ENCODE measurements at places on chromosomes 12 and 14.

DNA sequence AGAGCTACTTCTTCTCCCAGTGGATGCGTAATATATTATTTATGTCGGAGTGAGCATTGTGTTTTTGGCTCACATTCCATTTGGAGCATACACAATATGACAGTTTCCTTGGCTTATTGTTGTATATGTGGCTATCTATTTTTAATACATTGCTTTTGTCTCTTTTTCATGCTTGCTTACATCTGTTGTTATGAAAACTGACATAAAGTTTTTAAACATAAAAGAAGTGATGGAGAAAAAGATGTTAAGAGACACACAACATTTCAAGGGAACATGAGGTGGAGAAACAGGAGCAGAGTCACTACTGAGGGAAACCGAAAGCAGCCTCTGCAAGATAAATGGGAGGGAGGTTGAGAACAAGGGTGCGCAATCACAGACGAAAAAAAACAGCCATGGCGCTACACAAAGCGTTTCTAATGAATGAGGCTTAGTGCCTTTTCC is 228.4 kb upstream of the NPAS3 start:
- no peak for DNase-seq

- no peak for DNase-seq
Measured at GRCh38 chr12:74317078-74317601, 220.5 kb upstream of the ATXN7L3B start.

DNA sequence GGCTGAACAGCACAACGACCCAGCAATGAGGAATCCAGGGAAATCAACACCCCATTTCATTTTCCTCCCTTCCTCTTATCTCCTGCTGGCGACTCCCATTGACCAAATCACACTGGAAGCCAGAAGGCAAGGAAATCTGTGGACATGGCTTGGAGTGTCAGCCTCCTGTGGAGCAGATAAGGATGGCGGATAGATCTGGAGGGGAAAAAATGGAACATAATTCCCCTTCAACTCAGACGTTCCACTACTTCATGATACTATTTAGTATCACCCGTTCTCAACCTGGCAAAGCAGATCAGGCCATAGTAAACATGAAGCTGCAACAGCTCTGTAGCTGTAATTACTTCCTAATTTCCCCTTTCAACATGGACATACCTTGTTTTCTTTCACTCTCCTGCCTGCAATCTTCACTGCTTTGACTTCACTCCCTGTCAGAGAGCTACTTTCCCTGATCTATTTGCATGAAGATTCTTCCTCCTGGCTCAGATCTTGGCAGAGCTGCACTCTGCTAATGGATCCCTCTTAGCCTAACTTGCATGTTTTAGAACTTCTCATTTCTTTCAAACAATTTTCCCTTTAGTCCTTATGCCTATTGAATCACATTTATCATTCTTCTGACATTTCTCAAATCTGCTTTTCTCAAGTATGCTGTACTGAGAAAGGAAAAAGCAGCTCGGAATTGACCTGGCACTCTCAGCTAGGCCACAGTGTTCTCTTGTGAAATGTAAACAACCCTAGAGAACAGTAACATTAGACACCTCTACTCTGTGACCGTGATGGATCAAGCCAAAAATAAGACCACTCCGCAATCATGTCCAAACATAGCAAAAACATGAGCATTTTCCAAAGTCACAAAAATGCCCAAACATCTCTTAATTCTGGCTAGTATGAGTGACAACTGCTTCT is 135.1 kb downstream of the ETNK1 start:
- DNase-seq = no peak

DNA sequence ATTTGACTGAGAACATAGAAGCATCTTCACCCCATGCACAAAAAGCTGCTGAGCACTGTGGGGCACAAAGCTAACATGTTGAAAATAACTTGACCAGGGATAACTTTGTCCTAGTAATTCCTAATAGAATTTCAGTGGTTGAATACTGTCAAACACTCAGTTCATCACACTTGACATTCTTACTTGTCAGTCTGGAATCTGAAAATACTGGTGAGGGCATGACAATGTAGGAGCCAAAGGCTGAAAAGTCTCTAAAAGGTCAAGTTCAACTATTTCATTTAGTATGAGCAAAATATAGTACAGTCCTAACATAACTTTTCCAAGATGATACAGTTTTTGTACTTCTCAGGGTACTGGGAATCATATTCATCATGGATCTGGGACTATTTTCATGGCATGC is 504.4 kb upstream of the LMO3 start:
- DNase-seq = no peak

- DNase-seq = no peak
Measured at GRCh38 chr14:94517641-94518257, 8.5 kb upstream of the SERPINA12 start.

GRCh38 chr14:83874662-83875061 is 1655.3 kb upstream of the FLRT2 start:
- DNase-seq = no peak

- no peak for DNase-seq
Measured at GRCh38 chr12:104740668-104741067, 217.4 kb downstream of the SLC41A2 start.

- no peak for DNase-seq
Measured at GRCh38 chr12:88556213-88556774, 24.0 kb downstream of the KITLG start.

GRCh38 chr12:46024099-46024498 is 33.7 kb upstream of the SCAF11 start:
- DNase-seq = no peak

DNA sequence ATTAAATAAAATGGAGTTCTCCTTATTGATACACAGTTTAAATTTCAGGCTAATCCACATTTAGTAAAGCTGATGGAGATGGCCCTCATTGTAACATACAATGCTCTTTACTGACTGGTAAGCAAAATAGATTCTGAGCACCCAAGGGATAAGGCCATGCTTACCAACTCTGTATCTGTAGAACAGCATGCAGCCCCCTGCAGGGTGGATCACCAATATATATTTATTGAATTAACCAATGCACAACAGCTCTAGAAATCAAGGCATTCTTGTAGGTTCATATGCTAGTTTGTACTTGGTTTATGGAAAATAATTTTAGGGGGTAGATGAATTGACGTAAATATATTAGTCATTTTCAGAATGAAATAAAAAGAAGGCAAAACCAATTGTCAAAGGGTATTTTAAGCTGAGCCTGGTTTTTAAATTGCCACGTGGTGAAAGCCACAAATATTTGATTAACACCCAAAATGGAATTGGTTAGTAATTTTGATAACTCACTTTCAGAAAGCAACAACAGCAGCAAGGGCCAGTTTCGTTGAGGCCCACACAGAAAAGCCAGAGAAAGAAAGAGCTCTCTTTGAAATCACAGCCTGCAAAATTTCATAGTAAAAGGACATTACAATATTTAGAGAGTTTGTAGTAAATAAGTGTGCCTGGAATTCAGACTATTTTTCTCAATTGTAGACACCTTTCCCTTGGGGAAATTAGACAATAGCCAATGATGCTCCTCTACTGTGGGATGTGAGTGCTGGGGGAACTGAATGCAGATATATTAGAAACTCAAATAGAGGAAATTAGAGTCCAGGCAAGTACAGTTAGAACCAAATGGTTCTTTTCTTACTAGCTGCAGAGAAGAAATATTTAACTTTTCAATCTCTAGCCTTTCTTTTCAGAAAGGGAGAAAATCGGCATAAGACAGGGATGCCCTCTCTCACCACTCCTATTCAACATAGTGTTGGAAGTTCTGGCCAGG is 216.2 kb upstream of the ABCD2 start:
- DNase-seq = no peak

DNA sequence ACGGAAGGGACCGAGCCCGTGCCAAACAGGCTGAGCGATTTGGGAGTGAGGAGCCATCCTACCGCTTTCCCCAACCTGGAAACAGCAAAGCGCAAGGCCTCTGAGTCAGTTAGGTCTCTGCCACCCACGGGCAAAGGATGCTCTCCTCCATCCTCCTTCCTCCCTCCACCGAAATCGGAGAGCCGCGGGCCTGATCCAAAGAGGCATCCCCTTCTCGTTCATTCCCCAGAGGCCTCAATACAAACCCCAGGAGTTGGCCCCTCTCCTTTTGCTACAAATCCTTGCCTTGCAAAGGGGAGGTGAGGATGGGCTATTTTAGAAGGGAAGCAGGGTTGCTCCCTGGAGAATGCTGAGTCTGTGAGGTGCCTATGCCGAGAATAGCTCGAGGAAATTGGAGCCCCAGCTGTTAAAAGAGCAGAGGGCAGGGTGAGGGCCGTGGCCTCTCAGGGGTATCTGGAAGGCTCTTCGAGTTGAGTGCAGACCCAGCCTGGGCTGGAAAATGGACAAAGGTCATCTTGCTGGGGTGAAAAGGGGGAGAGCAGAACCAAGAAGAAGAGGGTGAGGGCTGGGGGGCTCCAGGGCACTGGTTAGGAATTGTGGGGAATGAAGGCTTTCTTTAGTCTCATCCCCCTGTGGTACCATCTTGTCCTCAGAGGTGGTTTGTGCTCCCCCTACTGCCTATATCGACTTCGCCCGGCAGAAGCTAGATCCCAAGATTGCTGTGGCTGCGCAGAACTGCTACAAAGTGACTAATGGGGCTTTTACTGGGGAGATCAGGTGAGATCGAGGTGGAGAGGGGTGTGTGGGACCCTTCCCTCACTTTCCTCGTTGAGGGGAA is 1.1 kb downstream of the TPI1 start:
- DNase-seq = no peak

DNA sequence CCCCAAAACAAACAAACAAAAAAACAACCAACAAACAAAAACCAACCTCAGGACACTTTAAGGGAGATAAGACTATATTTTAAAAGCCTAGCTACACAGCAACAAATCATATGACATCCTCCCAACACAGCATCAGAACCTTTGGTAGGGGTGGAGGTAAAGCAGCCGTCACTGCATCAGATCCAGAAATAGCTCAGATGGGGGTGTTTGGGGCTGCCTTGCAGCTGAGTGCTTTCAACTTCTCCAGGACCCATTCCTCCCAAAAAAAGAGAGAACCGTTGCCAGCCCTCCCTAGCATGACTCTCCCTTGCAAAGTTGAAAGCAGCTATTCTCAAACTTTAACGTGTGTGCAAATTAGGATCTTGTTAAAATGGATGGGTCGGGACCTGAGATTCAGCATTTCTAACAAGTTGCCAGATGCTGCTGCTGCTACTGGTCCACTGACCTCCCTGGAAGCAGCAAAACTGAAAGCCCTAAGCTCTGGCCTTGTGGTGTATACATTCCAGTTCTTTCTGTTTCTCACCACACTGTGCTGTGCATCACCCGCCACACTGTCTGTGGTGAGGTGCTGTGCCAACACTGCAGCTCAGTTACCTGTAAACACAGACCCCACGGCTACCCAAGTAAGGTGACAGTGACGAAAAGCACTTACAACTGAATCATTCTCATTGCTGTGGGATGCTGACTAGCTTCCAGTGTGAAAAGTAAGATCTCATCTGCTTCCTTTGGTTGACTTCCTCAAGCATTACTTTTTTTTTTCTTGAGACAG is 54.0 kb downstream of the SLC38A1 start:
- no peak for DNase-seq

- no peak for DNase-seq
Measured at GRCh38 chr12:33423706-33424105, 15.9 kb downstream of the SYT10 start.

DNA sequence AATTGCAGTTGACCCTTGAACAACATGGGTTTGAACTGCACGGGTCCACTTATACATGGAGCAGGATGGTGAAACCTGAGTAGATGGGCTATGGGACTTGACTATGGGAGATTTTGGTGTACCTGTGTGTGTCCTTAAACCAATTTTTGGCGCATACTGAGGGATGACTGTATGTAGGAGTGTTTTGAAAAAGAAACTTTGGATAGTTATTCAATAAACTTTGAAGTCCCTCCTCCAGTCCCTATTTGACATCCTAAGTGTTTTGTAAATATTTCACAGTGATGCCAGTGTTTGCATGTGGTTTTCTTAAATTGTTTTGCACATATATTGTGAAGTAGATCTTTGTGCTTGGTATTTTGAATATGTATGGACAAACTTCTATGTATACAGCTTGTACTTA is 12.4 kb downstream of the KTN1 start:
- no peak for DNase-seq

DNA sequence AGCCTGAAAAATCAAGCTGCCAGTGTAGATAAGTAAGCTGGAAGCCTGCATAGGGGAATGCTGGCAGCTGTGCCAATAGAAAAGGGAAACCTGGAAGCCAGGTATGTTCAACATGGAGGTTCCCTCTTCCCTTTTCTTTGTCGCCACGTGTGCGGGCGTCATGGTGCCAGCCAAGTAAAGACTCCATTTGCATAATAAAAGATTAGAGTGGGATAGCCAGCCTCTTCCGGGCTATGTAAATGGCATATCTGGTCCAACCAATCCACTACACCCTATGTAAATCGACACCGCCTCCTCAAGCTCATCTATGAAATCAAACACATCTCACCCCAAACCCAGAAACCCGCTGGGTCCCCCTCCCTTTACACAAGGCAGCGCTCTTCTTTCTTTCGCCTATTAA is 5.6 kb upstream of the ADGRD1 start:
- DNase-seq = no peak

GRCh38 chr12:112331886-112332285 is 50.3 kb downstream of the HECTD4 start:
- no peak for DNase-seq

GRCh38 chr14:57392830-57393229 is 2.4 kb downstream of the NAA30 start:
- no peak for DNase-seq

DNA sequence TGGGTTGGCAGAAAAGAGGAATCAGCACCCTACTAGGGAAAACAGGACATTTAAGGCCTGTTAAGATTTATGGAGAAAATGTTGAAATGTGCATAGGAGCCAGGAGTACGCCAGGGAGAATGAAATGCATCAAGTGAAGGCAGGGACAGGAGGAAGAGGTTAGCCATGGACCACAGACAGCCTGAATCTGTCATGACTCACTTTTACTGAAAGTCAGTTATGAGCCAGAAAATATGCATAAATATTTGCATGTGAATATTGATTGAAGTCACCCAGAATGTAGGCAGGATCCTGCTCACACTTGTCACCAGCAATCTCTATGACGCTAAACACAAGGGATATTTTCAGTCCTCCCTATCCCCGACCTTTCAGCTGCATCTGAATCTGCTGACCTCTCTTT is 25.1 kb upstream of the CDK17 start:
- no peak for DNase-seq

DNA sequence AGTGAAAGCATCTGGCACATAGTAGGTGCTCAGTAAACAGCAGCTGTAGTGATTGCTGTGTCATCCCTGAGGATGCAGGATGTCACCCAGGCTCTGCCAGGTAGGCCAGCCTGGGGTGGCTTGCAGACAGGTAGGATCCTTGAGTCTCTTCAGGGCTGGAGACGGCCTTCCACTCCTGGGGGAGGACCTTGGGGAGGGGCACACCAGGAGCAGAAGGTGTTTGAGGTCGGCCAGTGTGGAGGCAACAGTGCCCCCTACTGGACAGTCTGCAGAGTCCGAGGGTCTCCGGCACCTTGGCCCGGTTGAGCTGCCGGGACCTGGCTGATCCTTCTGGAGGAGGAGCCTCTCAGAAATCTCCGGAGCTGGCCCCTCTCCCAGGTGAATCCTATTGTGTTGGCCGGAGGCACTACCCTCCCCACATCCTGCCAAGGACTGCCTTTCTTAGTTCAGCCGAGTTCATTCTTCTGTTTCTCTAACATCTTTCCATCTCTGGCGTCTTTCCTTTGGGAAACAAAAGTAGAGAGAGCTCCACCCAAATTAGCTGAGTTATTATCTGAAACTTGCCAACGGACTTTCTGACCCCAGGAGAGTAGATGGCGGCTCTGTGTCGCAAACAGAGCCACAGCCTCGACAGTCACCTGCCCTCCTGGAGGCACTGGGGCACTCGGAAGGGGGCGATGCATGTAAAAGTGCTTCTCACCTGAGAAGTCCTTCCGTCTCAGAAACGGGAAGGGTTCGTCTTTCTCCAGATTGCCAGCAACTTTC is 41.8 kb upstream of the CLMN start:
- DNase-seq = no peak

GRCh38 chr14:35369701-35370191 is 34.8 kb downstream of the NFKBIA start:
- DNase-seq = no peak
